Daoy (cell line): ENCODE measurements at places on chromosomes 2 and 18.

GRCh38 chr2:158031371-158031770, 70.3 kb upstream of the UPP2 start:
- no peak for DNase-seq

DNA sequence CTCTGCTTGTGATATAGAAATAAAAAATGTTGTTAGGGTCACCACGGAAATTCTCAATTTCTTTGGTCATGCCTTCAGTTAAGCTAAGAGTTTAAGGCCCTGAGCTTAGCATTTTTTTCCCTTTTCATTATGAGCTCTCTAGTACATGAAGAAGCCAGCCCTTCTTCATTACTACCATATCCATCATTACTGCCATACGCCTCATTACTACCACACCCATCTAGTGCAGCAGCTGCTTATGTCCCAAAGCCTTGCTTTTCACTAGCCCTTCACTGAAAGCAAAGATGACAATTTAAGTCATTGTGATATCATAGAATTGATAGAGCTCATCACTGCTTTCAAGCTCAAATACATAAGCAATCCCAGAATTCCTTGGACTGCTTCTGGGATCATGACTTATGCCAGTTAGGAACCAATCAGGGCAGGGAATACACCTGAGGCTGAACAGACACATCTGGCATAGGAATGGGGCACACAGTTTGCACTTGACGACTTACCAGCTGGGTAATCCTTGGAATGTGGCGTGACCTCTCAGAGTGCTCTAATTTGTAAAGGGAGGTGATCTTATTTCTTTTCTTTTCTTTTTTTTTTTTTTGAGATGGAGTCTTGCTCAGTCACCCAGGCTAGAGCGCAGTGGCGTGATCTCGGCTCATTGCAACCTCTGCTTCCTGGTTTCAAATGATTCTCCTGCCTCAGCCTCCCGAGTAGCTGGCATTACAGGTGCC, 40.3 kb downstream of the SOWAHC start:
- DNase-seq: no peak

GRCh38 chr2:55051026-55051866, 995 bp upstream of the RTN4 start:
- peak; percentile 96 for DNase-seq

- DNase-seq: no peak
Observed at GRCh38 chr2:50143822-50144575, 887.9 kb downstream of the NRXN1 start.

DNA sequence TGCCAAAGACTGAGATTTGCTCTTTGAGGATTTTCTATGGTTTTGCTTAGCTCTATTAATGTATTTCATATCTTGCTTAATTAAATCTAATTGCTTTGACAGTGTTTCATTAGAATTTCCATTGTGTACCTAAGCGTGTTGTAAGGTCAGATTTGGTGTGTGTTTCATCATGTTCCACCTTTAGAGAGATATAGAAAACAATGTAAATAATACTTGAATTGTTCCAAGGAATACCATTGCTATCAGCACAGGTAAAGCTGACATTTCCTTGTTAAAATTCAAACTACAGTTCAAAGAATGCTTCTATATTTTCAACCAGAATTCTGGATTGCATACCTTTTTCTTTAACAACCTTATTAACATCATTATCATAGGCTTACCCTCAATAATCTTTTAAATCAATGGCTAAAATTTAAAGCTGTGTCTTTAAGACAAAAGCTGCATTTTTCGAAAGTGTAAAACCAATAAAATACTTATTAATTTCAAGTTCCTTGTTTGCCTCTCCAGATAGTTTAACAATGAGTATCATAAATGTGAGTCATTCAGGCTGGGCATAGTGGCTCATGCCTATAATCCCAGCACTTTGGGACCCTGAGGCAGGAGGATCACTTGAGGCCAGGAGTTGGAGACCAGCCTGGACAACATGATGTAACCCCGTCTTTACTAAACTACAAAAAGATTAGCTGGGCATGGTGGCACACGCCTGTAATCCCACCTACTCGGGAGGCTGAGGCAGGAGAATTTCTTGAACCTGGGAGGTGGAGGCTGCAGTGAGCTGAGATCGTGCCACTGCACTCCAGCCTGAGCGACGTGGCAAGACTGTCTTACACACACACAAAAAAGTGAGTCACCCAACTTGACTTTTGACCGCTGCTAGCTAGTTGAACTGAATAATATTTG, 188.0 kb upstream of the PKDCC start:
- peak; percentile 67 for DNase-seq

DNA sequence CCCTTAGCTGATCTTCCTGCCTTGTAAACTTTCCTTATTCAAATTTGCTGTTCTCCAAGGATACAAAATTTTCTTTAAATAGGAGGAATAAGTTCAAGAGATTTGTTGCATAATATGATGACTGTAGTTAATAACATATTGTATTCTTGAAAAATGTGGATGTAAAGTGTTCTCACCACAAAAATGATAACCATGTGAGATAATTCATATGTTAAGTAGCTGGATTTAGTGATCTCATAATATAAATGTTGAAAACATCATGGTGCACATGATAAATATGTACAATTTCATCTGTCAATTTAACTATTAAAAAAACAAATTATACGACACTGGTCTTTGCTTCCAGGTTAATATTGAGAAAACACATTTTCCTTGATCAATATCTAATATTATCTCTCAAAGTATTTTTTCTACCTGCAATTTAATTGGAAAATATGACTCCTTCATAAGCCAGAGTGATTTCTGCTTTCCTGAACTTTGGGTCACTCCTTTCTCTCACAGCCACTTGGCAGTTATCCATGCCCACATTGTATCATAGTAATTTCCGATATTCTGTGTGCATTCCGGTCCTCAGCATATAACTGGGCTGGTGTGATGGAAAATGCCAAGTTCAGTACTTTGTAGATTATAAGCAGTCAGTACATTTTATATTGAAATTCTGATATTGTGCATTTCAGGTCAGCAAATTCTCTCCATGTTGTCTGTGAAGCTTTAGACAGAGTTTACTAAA, 152.6 kb downstream of the GULP1 start:
- DNase-seq: peak; percentile 19

DNA sequence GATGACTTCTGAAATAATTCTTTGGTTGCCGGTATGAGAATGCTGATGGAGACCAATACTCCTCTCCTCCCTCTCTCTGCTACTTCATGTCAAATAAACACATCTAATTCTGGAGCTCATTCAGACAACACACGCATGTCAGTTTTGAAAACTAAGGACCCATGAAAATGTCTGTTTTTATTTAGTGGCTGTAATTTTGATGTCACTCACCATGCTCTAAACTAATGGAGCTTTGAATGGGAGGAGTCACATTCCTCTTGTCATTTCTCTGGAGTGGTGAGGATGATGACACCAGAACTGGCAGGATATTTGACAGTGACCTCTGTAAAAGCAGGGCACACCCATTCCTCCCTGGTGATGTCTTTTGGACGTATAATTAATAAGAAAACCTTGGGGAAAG, 163.0 kb downstream of the PHLPP1 start:
- DNase-seq: no peak

DNA sequence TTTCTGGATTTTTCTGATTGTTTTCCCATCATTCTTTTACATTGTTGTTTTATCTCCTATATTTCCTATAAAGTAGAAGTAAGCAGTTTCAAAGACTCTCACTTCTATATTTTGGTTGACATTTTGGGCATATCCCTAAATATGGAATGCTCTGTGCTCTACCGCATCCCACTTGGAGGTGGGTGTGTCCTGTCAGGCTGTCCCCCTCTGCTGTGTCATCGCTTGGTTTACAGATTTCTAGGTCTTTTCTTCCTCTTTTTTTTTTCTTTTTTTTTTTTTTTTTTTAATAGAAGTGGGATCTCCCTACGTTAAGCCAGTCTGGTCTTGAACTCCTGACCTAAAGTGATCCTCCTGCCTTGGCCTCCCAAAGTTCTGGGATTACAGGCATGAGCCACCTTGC, 13.3 kb downstream of the DGKD start:
- no peak for DNase-seq

DNA sequence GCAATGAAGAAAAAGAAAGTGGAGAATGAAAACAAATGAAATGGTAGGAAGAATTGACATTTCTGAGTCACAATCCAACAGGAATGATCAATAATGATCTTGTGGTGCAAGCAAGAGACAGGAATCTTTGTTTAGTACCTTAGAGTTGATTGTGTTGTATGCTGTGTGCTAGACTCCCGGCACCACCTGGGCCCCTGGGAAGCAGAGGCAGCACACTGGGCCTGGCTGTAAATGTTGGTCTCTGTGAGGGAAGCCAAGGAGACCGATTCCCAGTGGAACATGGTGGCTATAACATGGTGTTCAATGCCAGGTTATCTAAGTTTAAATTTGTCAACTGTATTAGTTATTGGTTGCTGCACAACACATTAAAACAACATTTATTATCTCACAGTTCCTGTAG, 9.8 kb upstream of the CWC22 start:
- no peak for DNase-seq

DNA sequence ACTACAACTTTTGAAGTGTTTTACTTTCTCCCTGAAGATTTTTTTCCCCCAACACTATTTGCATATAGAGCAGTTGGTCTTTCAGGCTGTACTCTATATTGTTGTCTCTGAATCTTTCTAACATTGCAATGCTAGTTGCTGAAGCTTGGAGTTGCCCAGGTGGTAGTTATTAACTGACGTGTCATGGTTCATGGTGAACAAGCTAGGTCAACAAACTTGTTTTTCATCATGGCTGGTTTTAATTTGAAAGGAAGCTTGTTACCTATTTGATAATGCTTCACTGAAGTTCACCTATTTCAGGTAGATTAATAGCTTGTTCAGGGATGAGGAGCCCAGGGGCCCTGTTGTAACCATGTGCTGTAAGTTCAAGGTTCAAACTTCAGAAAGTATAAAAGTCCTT, 158.8 kb upstream of the ZEB2 start:
- no peak for DNase-seq

DNA sequence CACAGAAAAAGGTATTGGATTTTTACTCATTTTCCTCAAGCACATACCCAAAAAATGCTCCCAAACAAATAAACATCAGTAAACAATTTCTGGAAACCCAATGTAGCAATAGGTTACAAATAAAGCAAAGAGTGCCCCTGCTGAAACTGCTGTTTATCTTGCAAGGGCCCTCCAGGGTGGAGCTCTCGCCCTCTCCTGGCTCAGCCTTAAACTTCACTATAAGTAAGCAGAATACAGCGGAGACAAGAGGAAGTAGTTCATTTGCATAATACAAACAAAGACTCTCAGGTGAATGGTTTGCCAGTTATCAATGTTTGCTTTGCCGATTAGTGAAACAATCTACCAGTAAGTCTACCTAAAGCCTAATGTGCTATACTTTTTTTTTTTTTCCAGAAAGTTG, 437.6 kb downstream of the DLGAP1 start:
- DNase-seq: peak; percentile 8

- DNase-seq: no peak
Observed at GRCh38 chr18:32770054-32770665, 2.7 kb downstream of the KLHL14 start.
